Activated T-helper 1 cell treated with anti-CD3 and anti-CD28 coated beads, Interleukin-12 subunit alpha, Interleukin-12 subunit beta, Interleukin-2, Interleukin-4 antibody, amounts not matched to agents 30 ng/mL and 10 ng/mL and 1 ng/mL, durations not matched to agents 14 hours and 24 hours and 36 hours (primary cell): ENCODE measurements at places on chromosomes 16 and 17. TPM values are rescaled to one million over a fixed set of nuclear protein-coding genes. Genes with fewer than 3 reads are reported as not detected.

Gene PEX12
- 5.0 and 5.9 TPM in 2 replicates for total RNA-seq

Gene FOXC2
- not detected in 2 replicates for total RNA-seq

DNA sequence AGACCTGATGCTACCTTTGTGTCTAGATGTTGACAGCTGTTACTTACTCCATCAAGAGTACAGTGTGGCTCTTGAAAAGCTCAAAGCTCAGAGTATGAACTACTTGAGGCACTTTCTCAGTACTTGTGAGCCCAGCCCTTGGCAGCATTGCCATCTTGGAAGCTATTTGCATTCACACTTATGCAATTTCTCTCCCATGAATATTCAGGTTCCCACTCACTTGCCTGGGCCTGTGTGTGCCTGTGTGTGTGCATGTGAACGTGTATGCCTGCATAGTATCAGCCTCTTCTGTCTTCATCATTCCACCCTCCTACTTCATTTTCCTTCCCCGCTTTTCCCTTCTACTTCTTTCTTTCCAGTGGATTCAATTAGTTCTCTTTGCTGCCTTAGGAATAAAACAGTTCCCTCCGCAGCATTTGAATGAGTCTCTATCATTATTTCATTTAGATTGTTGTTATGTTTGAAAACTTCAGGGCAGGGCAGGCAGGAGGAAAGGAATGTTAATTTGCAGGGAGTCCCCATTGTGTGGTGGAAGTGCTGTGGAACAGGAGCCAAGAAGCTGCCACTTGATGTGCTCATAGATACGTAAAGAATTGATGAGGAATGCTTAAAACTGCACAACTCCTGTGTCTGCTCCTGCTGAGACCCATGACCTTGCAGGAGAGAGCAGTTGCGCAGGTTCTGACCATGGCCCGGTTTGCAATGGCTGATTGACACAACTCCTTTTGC lies 58.9 kb downstream of the HS3ST4 start:
- no peaks in the 10 kb centered on the region for H3K36me3 ChIP-seq
- no peaks in the 10 kb centered on the region for H3K27me3 ChIP-seq
- H3K27ac ChIP-seq: no peak overlapping the region
- H3K4me3 ChIP-seq: no peak overlapping the region

Gene OTOA
- total RNA-seq: 0.10 TPM in 1 of 2 replicates, not detected in the other

Gene SDR42E2
- not detected in 2 replicates for total RNA-seq

- no peak for DNase-seq
- H3K27ac ChIP-seq: peak overlapping the region; percentile 36
- peaks cover 16% of the 10 kb centered on the region for H3K27me3 ChIP-seq
- no peaks in the 10 kb centered on the region for H3K36me3 ChIP-seq
These were observed 1.7 kb upstream of the PGAP6 start for GRCh38 chr16:383326-384051.

GRCh38 chr16:50742576-50743200 lies 802 bp downstream of the CYLD start:
- peak overlapping the region; percentile 86 for H3K4me3 ChIP-seq
- no peaks in the 10 kb centered on the region for H3K27me3 ChIP-seq
